IMR-90 (cell line): ENCODE measurements at places on chromosomes 6 and 20. TPM values are rescaled to one million over a fixed set of nuclear protein-coding genes. Genes with fewer than 3 reads are reported as not detected.
A peak's percentile ranks its signal among the peaks of the same experiment; 100 is the strongest.

- DNase-seq: no peak
Observed at GRCh38 chr20:18728870-18729224, 84.7 kb upstream of the SCP2D1 start.

GRCh38 chr6:33716890-33717632, 5.6 kb upstream of the UQCC2 start:
- no peak for DNase-seq

GRCh38 chr6:116412270-116412669, 41.5 kb downstream of the DSE start:
- no peak for DNase-seq

DNA sequence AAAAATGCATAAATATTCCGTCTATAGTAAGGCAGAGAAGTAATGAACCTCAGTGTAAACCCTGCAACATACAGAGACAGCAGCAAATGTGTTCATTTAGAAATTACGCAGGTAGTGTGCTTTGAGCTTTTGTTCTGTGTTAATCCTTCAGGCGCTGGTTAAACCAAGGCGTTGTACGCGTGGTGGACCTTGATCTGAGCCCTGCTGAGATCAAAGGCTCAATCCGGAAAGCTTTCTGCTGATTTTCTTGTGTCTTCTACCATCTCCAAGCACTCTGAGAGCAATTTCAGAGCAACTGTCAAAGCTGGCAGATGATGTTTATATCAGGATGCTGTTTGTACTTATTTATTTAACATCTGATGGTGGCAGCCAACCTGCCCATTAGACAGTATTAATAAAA, 382.8 kb downstream of the CDH26 start:
- DNase-seq: no peak

GRCh38 chr6:165486183-165487137, 176.6 kb downstream of the PDE10A start:
- no peak for DNase-seq

- DNase-seq: peak; percentile 84
Observed at GRCh38 chr6:137277971-137278637, 58.9 kb upstream of the IFNGR1 start.

DNA sequence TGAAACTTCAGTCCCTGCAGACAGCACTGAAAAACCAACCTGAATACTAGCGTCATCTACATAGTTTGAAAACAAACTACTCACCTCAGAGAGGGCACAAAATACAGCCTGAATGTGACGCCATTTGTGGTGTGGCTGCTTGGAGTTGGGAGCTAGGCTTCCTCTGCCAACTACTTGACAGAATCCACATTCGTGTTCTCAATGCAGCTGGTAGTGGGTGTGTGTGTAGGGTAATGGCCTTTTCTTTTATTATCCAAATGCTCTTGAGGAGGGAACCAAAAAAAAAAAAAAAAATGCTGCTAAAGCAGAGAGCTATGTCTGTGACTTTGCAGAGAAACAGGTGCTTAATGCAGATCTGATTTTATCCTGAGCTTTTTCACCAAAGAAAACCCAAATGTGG, 207.8 kb downstream of the OTOR start:
- DNase-seq: no peak

GRCh38 chr6:42727627-42728026, 5.2 kb upstream of the PRPH2 start:
- DNase-seq: no peak

ASIP gene
- not detected in 2 replicates for total RNA-seq

- no peak for DNase-seq
Observed at GRCh38 chr6:74638412-74638811, 567.4 kb downstream of the COL12A1 start.

DNA sequence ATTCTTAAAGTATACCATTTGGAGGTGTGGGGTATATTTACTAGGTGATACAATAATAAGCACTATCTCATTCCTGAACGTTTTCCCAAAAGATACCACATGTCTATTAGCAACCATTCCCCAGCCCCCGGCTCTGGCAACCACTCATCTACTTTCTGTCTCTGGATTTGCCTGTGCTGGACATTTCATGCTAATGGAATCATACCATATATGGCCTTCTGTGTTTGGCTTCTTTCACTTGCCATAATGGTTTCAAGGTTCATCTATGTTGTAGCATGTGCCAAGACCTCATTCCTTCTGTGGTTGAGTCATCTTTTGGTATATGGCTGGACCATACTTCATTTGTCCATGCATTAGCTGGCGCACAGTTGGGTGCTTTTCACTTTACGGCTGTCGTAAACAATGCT, 39.7 kb downstream of the BCAS4 start:
- peak; percentile 94 for DNase-seq

SMLR1 gene
- not detected in 2 replicates for total RNA-seq

BMP7 gene
- total RNA-seq: not detected in 2 replicates

DNA sequence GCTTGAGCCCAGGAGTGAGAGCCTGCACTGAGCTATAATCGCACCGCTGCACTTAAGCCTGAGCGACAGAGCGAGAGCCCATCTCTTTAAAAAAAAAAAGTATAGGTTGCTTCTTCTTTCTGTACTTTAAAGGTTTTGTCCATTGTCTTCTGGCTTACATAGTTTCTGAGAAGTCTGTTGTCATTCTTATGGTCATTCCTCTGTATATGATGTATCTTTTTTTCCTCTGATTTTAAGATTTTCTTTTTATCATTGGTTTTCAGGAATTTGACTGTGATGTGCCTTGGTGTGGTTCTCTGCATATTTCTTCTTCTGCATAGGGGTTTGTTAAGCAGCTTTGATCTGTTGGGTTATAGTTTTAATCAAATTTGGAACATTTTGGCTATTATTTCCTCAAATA, 29.1 kb downstream of the QRSL1 start:
- peak; percentile 5 for DNase-seq

- DNase-seq: no peak
Observed at GRCh38 chr20:55605594-55605993, 399.7 kb downstream of the CBLN4 start.

DNA sequence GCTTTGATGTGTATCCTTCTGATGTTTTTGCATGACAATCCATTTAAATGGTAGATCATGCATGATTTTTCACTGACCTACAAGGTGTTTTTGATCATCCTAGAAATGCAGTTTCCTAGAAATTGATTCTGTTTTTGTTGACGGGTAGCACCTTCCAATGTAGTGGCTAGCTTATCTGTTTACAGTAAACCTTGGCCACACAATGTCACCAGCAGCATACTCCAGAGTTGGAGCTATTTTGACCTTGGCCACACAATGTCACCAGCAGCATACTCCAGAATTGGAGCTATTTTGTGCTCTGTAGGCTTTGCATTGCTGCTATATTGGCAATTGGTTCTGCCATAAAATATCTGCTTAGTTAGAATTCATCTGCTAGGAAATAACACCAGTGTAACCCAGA, 74.6 kb upstream of the NAA20 start:
- DNase-seq: no peak

- DNase-seq: no peak
Observed at GRCh38 chr6:134928151-134928900, 21.6 kb downstream of the ALDH8A1 start.

GRCh38 chr20:3447321-3447720, 23.5 kb upstream of the ATRN start:
- no peak for DNase-seq

DNA sequence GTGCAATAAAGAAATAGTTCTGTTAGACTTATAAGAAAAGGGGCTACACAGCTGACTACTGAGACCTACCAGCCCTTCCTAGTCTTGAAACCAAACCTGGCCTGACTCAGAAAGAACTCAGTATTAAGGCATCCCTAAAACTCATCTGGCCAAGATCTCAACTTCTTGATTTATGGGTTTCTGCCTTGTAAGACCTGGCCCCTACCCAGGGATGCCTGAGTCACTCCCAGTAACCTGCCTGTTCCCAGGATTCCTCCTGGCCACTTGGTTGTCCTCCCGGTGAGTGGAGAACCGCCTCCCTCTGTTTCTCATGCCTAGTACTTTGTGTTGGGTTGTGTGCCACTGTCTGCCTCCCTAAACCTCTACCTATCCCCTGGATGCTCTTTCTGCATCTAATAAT, 189.4 kb upstream of the PREP start:
- DNase-seq: peak; percentile 96

DNA sequence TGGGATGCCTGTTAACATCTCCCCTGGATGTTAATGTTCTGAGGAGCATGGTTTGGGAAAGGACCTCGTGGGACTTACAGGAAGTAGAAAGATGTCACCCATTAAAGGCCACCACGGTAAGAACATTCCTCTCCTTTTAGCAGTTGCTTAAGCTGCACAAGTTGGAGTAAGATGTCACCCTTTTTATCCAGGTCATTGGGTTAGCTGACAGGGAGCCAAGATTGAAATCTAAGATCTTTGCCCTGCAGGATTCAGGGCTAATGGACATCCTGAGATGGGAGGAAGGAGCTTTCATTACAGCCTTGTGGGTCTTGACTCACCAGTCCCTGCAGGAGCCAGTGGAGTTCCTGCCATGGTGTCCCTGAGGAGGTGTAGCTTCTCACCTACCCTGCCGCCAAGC, 22.1 kb downstream of the PABPC1L start:
- no peak for DNase-seq

BPIFB4 gene
- not detected in 2 replicates for total RNA-seq

CALHM5 gene
- 10.6 and 10.8 TPM in 2 replicates for total RNA-seq

LINC00237 gene
- not detected in 2 replicates for total RNA-seq

DNA sequence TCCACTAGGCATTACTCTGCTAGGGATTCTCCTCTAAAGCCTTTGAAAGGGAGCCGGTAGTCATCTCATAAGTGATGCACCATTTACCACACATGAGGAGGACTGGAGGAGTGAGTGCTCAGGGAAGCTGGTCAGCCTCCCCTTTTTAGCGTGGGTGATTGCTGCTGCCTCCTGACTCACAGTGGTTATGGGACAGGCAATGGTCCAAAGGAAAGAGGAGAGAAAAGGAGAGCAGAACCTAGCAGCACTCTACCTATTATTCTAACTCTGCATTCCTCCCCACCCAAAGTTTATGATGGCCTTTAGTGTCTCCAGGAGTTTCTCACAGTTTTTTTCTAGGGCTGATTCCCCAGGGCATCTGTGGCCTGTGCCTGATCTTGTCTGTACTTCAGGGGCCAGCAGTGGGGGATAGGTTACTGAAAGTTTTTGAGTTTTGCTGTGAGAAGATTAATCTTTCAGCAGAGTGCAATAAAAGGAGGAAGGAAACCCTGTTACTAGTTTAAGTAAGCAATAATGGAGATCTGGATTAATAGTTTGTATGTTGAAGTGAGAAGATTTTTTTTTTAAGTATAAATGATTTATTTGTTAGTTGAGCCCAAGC, 36.4 kb upstream of the GCLC start:
- peak; percentile 74 for DNase-seq

GRCh38 chr6:12151433-12151820, 138.7 kb upstream of the EDN1 start:
- no peak for DNase-seq

- no peak for DNase-seq
Observed at GRCh38 chr20:6837730-6838129, 70.2 kb downstream of the BMP2 start.

DNA sequence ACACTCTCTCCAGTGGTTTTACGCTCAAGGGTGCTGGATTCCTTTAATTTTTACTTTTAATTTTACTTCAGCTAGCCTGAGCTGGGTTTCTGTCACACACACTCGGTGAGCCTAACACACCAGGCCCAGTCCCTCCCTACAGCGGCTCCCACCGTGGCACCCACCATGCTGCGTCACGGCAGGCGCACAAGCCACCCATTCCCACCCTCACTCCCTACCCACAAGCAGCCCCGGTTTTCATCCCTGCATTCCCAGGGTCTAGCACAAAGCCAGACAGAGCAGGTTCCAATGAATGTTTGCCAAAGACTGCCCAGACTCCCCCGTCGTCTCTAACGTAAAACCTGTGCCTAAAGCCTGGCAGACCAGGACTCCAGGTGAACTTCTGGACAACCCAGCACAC, 50.3 kb downstream of the MYH7B start:
- no peak for DNase-seq

LY6G5C gene
- total RNA-seq: 0.18 TPM in 1 of 2 replicates, not detected in the other

DNA sequence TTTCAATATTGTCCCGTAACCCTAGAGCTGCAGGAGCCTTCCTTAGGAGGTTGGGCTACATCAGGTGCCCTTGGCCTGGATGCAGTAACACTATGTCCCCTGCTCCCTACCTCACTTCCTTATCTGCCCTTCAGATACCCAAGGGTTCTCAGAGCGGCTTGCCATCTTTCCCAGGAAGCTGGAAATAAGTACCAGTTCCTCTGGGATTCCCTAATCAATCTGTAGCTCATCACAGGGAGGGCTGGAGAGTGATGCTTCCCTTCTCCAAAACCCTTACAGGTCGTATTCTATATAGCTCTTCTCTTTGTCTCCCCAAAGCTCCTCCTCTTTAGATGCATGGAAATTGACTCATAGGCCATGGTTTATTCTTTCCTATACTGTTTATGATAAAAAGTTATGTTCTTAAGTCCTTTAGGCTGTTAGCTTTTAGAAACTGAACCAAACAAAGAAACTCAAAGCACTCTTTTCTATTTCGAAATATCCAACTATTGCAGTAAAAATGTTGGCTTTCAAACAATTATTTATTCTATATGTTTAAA, 4.2 kb downstream of the MYCT1 start:
- DNase-seq: peak; percentile 68

- no peak for DNase-seq
Observed at GRCh38 chr6:31727717-31728671, 1.1 kb downstream of the DDAH2 start.

GRCh38 chr6:37624606-37625574, 72.8 kb downstream of the MDGA1 start:
- DNase-seq: no peak

DNA sequence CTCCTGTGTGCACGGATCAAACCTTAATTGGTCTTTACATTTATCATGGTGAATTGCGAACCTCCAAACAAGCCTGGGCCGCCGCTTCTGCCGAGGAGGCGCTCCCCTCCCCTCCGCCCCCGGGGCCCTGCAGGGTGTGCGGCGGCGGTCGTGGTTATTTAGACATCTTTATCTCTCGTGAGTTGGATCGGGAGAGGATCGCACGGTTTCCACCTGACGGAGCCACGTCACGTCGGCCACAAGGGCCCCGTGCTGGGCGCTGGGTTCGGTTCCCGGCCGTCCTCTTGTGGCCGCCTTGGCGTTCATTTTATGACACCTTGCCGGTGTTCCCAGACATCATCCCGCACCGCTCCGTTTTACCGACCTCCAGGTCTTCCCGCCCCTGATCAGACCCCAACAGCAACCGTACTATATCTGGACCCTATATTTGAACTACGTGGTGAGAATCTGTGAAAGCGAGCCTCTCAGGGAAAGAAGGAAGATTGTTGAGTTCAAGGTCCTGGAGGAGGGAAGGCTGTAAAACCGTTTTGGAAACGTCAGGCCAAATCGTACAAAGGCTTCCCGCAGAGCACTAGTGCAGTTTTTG, 1.3 kb upstream of the CNR1 start:
- no peak for DNase-seq

PPP1R14C gene
- total RNA-seq: not detected in 2 replicates

- DNase-seq: no peak
Observed at GRCh38 chr6:46029602-46030001, 13.9 kb upstream of the CLIC5 start.

IL17F gene
- not detected in 2 replicates for total RNA-seq

GRCh38 chr6:132190097-132190814, 211.0 kb downstream of the MOXD1 start:
- peak; percentile 75 for DNase-seq

- no peak for DNase-seq
Observed at GRCh38 chr20:9321007-9321406, 193.4 kb upstream of the LAMP5 start.
